ENCODE measurements at places on chromosomes 2 and 18.

GRCh38 chr2:15986068-15986560 lies 45.8 kb downstream of the MYCN start:
- DNase-seq = no peak

DNA sequence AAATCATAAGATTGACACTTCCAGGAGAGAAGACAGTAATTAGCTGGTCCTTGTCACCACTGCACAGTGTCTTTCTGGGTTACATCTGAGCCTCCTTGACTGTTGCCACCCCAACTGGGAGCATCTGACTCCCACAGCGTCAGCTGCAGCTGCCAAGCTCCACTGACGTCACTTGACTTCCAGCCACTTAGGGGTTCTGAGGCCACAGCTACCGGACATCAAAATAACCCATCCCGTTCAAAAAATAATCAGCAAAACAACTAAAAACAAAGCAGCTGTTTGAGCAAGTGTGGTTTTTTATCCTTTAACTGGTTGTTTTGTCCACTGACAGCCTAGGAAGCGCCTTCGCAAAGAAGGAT lies 206.5 kb upstream of the AGAP1 start:
- no peak for DNase-seq

GRCh38 chr2:27135478-27135955 lies 1.1 kb upstream of the PREB start:
- DNase-seq = no peak

DNA sequence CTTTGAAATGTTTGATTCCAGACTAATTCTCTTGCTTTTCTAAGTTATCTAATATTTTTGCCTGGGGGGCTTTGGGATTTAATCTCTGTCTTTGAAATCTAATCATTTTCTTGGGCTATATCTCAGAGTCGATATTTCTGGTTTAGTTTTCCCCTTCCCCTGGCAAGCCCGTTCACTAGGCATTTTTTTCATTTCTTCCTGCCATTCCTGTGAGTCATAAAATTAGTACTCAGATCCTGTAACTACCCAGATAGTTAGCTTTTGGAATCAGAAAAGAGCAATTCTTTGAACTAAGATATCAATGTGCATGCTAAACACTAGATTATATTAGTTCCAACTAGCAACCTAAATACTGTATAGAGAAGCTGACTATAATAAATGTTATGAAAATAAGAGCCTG lies 29.4 kb upstream of the RNF149 start:
- DNase-seq = no peak

DNA sequence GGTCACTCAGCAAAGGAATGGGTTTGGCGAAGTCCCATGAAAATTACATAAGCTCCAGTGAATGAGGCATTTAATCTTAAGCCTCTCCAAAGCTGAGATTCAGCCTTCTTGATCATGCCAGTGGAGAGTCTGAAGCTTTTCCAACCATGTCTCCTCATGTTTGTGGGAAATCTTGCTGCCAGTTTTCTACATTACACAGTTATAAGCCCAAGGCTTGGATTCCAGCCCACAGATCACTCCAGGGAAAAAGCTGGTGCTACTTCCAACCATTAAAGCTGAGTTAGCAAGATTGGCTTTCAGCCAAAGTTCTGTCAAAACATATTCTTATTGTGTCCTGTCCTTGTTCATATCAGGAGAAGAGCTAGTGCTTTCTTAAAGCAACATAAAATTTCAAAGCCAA lies 293.8 kb downstream of the LRRTM4 start:
- no peak for DNase-seq
